Activated CD8-positive, alpha-beta memory T cell treated with anti-CD3 and anti-CD28 coated beads, Interleukin-2, amount 50 U/mL, for 48 hours (primary cell): ENCODE measurements at places on chromosomes 5 and 9.

DNA sequence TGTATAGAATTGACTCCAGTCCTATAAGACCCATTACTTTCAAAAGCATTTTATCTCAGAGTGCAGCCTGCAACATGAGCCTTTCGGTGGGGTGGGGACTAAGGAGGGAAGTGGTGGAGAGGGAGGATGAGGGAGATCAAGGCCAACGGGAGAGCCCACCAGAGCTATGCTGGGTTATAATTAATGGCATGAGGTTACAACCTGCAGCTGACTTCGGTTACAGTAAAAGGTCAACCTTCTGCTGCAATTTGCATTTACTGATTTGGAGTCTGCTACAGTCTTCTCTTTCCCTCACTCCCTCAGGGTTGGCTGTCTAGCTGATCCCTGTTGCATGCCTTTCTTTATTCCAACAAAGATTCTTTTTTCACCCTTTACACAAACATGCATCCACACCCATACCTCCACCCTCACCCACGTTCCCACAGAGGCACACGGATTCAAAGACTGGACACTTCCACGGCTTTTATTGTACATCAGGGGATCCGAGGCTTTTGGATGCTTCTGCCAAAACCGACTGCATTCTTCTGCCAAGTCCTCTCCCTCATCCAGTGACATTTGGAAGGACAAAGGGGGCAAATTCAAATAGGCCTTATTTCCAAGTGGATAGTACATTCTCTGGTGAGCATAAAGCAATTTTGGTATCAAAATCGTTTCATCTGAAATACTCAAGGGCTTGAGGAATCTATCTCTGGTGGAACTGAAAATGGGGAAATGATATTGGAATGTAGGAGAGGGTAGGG lies 381.2 kb downstream of the NFIB start:
- DNase-seq: no peak

- DNase-seq: no peak
Observed at GRCh38 chr5:151414536-151414935, 32.9 kb upstream of the SLC36A1 start.

- no peak for DNase-seq
Observed at GRCh38 chr5:167792514-167792913, 498.9 kb upstream of the WWC1 start.

DNA sequence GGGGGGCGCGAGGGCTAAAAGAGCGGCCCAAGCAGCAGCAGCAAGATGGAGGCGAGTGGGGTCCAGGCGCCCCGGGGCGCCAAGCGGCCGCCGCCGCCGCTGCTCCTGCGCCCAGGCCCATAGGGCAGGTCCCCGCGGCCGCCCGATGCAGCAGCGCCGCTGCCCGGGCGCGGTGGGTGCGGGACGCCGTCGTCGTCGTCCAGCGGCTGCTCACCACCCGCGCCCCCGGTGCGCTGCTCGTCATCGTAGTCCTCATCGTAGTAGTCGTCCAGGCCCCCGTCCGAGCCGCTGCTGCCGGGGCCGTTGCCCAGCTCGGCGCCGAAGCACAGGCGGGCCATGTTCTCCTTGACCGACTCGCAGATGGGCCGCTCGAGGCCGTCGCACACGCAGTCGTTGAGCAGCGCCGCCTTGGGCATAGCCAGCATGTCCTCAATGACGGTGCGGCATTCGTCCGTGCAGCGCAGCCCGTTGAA lies 1.5 kb downstream of the GAS1 start:
- DNase-seq: no peak

- no peak for DNase-seq
Observed at GRCh38 chr5:97832645-97833296, 649.7 kb upstream of the RIOK2 start.

DNA sequence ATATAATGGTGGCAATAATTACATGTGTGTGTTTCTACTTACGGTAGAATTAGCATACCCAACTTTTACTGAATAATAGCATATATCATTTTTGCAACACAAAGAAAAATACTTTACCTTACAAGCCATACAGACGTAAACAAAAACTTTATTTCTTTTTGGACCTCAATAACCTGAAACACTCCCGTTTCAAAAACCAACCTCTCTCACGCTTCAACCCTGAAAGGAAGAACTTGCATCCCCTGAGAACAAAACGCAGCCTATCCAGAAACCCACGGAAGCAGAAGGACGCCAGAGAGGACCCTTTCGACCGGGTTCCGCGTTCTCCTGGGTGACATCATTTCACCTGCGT lies at the start of gene RNF38:
TSS of gene RNF38 (minus strand) at position 290 of the 352 bp plus-strand sequence. CDS start at position 129, 161 bp downstream.
- no peak for DNase-seq

DNA sequence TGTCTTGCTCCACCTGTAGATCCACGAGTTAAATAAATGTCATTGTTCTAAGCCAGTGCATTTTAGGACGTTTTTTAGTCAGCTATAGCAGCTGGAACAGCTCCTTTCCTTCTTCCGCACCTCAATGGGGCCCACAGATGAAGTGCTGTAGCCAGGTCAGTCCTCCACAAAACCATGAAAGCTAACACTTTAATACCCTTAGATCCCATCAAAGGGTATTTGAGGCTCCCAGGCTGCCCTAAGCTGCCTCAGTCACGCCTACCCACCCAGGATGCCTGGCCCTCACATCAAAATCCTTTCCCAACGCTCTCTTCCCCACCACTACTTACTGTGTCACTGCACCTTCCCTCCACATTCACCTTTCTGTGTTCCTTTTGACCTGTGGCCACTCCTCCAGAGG lies 44.1 kb upstream of the ACO1 start:
- DNase-seq: no peak

GRCh38 chr9:32906213-32906612 lies 95.2 kb downstream of the APTX start:
- DNase-seq: no peak

DNA sequence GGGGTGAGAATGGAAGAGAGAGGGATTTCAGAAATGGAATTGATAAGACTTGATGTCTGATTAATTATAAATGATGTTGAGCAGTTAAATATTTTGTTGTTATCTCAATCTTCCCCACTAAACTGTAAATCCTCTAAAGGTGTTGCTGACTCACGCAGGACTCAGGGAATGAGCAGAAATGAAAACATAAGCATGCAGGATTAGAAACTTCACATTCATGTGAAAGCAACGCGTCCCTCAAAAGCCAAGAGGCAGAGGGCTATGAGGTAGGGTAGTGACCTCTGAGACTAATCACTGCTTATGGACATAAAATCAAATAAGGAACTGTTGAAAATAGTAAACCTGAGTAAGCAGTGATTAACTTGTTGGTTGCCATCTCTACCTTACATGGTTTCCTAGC lies 21.1 kb downstream of the ADAMTSL1 start:
- no peak for DNase-seq

DNA sequence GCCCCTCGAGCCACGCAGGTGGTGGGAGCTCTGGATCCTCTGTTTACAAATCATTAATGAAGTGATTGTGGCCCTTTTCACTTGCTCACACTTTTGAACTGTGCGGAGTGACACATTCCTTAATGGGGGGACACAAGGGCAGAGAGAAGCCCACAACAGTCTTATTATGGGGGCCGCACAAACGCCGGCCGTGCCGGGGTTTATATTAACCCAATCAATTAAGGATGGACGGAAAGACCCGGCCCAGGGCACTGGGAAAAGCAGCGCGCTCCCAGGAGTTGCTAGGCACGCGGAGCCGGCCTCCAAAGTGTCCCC lies 634.8 kb downstream of the IRX1 start:
- DNase-seq: no peak

DNA sequence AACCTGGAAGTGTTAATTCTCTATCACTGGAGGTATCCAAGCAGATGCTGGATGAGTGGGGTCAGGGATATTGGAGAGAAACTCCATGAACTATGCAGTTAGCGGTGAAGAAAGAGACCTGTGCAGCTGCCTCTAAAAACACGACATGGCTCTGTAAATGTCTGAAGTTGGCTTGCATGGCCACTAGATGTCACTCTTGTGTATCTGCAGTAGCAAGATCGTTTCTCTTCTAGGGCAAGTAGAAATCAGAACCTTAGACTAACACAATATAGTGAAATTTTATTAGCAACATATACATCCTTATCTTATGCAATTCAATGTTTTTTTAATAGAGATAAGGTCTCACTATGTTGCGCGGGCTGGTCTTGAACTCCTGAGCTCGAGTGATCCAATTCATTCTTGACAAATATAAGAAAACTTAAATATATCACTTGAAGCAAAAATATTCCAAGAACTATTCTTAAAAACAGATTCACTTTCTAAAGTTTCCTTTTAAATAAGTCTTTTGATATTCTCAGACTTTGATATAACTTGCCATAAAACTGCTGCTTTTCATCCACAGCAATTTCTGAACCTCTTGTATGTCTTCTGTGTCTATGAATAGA lies 2.9 kb downstream of the OR2S2 start:
- no peak for DNase-seq

- no peak for DNase-seq
Observed at GRCh38 chr5:128036950-128037349, 46.6 kb upstream of the SLC12A2 start.

DNA sequence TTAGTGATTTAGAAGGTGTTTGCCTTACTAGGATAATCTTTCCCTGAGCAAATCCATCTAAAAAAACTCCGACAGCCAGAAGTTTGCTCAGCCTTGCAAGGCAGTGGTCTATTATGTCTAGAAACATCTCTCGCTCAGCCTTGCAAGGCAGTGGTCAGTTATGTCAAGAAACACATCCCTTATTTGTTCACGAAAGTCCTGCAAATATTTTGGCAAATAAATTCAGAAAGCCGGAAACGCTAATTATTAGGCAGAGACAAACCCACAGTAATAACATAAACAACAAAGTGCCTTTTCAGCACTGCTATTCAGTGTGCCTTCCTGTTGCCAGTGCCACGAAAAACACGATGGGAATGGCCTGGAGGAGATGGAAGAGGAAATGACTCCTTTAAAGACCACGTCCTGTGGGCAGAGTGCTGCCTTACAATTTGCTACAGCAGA lies 184.5 kb downstream of the GNAQ start:
- DNase-seq: no peak

DNA sequence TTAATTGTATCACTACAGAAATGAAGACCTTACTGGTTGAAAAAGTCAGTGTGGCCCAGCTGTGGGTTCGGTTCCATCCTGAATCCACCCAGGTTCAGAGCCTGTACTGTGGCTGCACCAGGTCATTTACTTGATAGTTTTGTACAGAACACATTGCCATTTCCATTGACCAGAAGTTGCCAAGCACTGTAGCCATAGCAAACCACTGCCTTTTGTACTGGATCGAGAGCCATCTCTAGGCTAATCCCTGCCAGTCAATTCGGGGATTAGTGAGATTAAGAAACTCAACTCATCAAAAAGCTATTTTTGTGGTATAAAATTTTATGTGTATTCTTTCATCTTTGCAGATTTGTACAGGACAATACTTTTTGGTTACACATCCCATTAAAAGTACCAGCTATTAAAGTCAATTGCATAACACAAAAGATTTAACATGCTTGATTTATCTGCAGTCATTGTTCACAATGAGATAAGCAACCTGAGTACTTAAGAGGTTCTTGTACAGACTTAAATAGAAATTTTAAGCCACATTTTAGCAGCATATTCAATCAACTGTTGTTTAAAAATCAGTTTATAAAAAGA lies 108.5 kb upstream of the OTULINL start:
- no peak for DNase-seq

GRCh38 chr9:106039151-106039935 lies 345.0 kb downstream of the TMEM38B start:
- DNase-seq: no peak

GRCh38 chr5:76615759-76616158 lies 7.4 kb downstream of the F2RL2 start:
- DNase-seq: no peak

DNA sequence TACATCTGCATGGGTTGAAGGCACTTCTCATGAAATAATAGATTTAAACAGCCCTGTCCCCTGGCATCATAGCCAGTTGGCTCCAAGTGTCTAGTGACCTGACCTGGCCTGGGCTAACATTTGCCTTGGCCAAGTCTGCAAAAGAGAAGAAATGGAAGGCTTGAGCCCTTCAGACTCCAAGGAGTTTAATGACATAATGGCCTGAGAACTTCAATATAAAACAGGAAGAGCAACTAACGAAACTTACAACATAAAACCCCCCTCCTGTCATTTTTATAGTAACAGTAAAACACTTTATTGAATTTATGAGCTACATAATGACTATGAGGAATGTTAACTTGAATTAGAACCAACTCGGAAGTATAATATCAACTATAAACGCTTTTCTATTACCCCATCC lies 218.8 kb upstream of the TBCA start:
- DNase-seq: no peak

DNA sequence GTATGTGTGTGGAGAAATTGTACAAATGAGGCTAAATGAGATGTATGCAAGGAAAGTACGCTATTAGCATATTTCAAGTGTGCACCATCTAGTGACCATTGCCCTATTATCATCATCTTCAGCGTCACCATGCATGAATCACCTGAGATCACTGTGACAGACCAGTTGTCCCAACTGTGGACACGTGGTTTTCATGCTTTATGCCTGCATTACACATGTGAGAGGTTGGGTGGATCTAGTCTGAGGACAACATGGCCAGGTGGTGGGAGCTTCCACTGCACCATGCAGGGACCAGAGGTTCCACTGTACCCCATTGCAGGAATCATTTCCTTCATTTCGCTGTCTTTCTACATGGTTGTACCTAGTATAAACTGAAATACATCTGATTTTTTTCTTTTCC lies 329.8 kb downstream of the SLIT3 start:
- DNase-seq: no peak

DNA sequence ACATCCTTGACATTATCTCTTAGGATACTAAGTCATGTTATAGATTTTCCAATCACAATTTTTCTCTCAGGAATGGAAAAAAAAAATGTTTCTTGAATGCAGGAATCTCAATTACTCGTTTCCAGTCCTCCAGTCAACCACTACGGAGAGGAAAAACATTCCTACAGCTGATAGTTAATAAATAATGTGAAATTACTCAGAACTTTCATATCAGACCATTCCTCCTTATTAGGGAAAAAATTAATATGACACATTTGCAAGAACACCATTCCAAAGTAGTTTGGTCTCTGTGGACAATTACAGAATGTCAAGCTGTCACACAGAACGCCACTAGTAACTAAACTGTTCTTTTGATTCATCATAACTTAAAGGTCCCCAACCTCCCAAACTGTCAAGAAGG lies 31.5 kb downstream of the MED27 start:
- no peak for DNase-seq

GRCh38 chr9:76321195-76321828 lies 72.9 kb downstream of the RFK start:
- no peak for DNase-seq

- no peak for DNase-seq
Observed at GRCh38 chr5:150918613-150919012, 13.8 kb upstream of the ZNF300 start.

GRCh38 chr9:14096258-14096922 lies 217.6 kb downstream of the NFIB start:
- no peak for DNase-seq

DNA sequence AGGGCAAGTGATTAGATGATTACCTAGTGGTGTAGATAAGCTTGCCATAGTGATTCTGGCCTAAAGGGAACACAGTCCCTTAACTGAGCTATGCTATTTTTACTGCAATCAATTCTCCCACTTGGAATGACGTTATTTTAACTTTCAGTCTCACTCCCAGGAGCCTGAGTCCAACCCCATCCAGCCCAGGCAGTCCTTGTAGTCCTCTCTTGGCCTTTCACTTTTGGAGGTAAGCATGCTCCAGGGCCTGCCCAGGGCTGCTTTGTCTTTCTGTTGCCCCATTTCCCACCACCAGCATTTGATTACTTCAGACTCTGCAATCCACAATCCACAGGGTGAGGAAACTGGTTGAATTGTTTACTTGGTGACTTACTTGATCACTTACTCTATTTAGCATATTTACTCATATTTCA lies 233.0 kb downstream of the CD180 start:
- DNase-seq: no peak

- DNase-seq: no peak
Observed at GRCh38 chr5:142785206-142785605, 15.0 kb downstream of the ARHGAP26 start.

- no peak for DNase-seq
Observed at GRCh38 chr5:35819026-35819425, 37.7 kb upstream of the IL7R start.
